ENCODE measurements at places on chromosomes 4 and X.

DNA sequence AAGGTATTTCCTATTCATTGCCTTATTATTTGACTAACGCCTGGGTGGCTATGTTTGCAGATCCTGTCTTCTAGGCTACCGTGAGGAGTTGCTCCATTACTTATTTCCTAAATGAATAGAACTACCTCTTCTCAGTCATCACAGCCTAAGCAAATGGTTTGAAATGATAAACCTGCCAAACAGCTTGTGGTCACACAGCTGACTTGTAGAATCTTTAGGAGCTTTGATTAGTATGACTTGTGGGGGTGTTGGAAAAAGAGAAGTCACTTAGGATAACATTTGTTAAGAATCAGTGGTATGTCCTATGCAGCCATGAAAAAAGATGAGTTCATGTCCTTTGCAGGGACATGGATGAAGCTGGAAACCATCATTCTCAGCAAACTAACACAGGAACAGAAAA is 169.3 kb downstream of the PPARGC1A start:
- peak; percentile 59 for DNase-seq

GRCh38 chr4:92809381-92809780 is 505.6 kb downstream of the GRID2 start:
- DNase-seq = no peak

DNA sequence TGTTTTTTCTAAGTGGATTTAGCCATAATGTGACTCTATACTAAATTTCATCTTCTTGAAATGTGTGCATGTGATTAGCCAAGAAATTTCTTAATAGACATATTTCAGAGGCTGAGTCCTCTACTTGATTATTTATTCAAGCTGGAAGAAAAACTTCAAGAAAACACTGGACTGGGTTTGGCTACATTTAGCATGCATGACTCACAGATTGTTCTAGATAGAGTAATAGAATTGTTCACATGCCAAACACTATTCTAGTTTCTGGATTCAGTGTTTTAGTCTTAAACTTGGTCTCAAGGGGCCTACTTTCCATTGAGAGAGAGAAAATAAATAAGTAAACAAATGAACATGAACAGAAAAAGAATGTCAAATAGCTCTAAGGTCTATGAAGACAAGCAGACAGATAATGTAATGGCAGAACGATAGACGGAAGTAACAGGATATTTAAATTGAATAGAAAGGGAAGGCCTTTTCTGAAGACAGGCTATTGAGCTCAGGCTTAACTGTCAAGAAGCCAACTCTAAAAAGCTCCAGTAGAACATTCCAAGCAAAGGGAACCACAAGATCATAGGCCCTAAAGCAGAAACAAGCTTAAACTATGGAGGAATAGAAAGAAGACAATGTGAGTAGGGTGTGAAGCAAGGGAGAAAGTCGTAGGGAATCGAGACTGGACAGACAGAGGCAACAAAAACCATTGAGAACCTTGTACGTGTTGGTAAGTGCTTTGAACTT is 104.6 kb downstream of the TMEM144 start:
- DNase-seq = peak; percentile 97

- no peak for DNase-seq
These were observed 516.8 kb downstream of the CFAP47 start for GRCh38 chrX:36436361-36436760.

DNA sequence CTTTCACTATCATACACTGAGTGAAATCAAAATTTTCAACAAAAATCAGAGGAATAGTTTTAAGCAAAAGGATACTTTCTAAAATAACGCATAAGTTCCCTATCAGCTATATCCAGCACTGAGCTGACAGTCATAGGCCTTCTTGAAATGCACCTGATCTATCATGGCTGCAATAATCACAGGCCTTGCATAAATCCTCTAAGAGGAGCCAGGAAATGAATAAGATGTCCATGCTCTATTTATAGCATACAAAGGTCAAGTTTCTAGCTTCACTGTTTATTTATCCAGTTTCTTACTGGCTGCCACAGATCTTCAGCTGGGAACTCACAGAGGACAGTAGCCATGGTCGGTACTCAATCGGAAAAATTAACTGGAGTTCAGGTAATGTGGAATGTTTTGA is 235.9 kb upstream of the DMD start:
- no peak for DNase-seq

- DNase-seq = no peak
These were observed 26.7 kb downstream of the DTHD1 start for GRCh38 chr4:36308150-36308549.

- no peak for DNase-seq
These were observed 28.7 kb downstream of the TMEM31 start for GRCh38 chrX:103739421-103739820.

GRCh38 chr4:158781963-158782362 is 13.1 kb downstream of the FNIP2 start:
- DNase-seq = no peak

All from astrocyte (in vitro differentiated cells and primary cell).